H9 (cell line): ENCODE measurements at places on chromosomes 11 and 22. TPM values are rescaled to one million over a fixed set of nuclear protein-coding genes. Genes with fewer than 3 reads are reported as not detected.

- no peaks in the 10 kb centered on the region for H3K4me1 ChIP-seq
- H3K36me3 ChIP-seq = no peaks in the 10 kb centered on the region
- no peaks in the 10 kb centered on the region for H3K27me3 ChIP-seq
- no peak for DNase-seq
- H3K27ac ChIP-seq = no peak overlapping the region
Measured at GRCh38 chr11:70625051-70625450, 226.7 kb downstream of the CTTN start.

DNA sequence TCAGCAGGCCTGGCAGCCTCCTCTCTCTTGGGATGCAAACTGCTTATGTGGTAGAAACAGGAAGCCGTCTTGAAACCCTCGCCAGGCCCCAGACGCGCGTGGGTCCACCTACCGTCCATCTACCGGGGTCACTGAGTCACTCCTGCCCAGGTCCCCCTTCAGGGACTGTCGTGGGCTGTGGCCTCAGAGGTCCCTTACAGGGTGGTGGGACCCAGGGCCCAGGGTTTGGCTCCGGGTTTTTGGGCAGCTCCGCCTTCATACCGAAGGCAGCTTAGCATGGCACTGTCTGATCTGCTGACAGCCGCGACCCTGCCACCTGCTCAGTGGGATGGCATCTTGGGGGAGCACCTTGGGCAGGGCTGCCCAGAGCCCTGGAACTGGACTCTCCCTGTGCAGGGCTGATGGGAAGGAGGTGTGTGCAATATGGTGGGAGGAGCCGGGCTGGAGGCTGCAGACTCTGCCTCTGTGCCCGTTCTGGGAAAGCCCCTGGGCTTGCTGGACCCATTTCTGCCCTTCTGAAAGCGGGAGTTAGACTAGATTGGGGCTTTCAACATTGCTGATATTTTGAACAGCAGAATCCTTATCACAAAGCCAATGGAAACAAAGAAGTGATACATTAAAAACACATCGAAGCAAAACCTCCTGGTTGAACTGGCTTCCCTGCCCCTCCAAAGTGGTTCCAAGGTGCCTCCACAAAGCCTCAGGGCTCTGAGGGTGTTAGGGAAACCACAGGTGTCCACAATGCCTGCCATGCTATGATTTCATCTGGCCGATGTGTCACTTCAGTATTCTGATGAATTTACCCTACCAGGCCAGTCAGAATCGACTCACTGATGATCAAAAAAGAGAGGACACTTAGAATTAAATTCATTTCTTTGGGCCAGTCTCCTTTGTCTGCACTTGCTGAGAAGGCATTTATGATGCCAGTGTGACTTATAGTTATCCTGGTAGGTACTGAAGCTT, 316.5 kb downstream of the KIRREL3 start:
- no peaks in the 10 kb centered on the region for H3K36me3 ChIP-seq
- no peak overlapping the region for H3K4me3 ChIP-seq
- H3K27ac ChIP-seq = no peak overlapping the region
- peaks cover 6% of the 10 kb centered on the region; the same call in 1 of the 2 replicates for H3K4me1 ChIP-seq

Gene CD248
- total RNA-seq = 1.3 and 1.5 TPM in 2 replicates

Gene KCNJ11
- 2.3 and 2.9 TPM in 2 replicates for total RNA-seq

Gene GRM5
- not detected in 2 replicates for total RNA-seq

DNA sequence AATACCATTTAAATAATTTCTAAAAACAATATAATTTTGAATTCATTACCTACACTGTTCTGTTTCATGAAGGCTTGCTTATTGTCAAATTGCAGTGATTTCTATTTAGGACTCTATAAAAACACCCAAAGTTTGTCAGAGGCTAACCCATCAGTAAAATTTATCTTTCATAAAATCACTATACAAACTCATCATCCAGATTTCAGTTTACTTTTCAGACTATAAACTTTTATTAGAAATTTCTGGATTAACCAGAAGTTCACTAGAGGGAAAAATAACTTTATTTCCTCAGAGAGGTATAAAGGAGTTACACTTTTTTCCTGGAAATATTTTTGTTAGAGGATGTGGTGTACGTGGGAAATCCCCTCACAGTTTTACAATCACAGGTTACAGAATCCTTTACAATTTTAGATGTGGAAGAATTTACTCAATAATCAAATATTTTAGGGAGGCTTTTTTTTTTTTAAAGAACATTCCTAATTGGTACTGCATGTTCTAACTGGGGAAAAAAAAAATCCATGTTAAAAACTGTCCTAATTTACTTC, 176.7 kb downstream of the SWAP70 start:
- peaks cover 4% of the 10 kb centered on the region; the same call in 1 of the 2 replicates for H3K4me1 ChIP-seq
- no peak overlapping the region for H3K27ac ChIP-seq
- H3K27me3 ChIP-seq = no peaks in the 10 kb centered on the region

Gene OVCH2
- total RNA-seq = 0.44 and 0.46 TPM in 2 replicates

GRCh38 chr11:91795139-91795887, 429.3 kb upstream of the FAT3 start:
- no peak for DNase-seq
- H3K27ac ChIP-seq = no peak overlapping the region
- no peaks in the 10 kb centered on the region for H3K27me3 ChIP-seq
- H3K4me1 ChIP-seq = no peaks in the 10 kb centered on the region
- H3K4me3 ChIP-seq = no peak overlapping the region
- peaks cover 2% of the 10 kb centered on the region; the same call in 1 of the 3 replicates for H3K36me3 ChIP-seq

- H3K27ac ChIP-seq = no peak overlapping the region
- DNase-seq = no peak
- H3K4me1 ChIP-seq = no peaks in the 10 kb centered on the region
- no peak overlapping the region for H3K4me3 ChIP-seq
Measured at GRCh38 chr11:27552341-27552740, 45.8 kb upstream of the LIN7C start.

DNA sequence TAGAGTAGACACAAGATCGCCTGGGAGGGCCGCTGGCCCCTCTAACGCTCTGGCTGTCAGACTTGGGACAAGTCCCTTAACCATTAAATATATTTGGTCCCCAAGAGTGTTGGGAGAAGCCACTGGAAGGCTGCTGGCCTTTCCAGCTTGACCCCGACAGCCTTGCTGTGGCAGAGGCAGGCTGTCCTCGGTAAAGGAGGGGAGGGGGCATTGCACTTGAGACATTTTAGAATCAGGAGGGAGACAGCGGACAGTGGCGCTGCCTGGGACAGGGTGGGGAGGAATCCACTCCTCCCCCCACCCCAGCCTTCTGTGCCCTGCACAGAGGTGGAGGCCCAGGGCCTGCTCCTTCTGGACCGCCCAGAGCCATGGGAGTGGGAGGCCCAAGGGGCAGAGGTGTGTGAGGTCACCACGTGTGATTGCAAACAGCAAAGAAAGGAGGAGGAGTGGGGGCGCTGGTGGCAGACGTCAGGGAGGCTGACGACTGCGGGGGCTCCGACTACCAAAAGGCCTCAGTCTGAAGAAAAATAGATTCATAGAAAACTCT, 28.9 kb downstream of the APOL1 start:
- H3K27me3 ChIP-seq = no peaks in the 10 kb centered on the region
- H3K4me3 ChIP-seq = no peak overlapping the region
- H3K27ac ChIP-seq = no peak overlapping the region
- H3K36me3 ChIP-seq = peaks cover 31% of the 10 kb centered on the region; the same call in 2 of the 3 replicates
